ENCODE measurements at places on chromosomes 7 and 10.

DNA sequence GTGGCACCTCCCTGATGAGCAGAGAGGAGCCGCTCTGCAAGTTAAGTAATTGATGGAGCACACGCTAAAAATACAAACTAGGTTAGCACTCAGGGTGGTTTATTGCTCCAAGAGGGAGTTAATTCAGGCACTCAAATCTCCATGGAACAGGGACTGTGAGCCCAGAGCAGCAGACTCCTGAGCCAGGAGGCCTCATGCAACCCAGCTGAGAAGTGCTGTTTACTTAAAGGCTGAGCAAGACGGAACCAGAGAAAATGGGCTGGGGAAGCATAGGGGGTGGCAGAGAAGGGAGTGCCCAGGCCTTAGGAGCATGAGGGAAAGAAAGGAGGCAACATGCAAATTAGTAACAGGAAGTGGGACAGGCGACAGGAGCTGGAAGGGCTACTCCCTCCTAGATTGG is 174.1 kb downstream of the KCNMA1 start:
- DNase-seq: no peak

DNA sequence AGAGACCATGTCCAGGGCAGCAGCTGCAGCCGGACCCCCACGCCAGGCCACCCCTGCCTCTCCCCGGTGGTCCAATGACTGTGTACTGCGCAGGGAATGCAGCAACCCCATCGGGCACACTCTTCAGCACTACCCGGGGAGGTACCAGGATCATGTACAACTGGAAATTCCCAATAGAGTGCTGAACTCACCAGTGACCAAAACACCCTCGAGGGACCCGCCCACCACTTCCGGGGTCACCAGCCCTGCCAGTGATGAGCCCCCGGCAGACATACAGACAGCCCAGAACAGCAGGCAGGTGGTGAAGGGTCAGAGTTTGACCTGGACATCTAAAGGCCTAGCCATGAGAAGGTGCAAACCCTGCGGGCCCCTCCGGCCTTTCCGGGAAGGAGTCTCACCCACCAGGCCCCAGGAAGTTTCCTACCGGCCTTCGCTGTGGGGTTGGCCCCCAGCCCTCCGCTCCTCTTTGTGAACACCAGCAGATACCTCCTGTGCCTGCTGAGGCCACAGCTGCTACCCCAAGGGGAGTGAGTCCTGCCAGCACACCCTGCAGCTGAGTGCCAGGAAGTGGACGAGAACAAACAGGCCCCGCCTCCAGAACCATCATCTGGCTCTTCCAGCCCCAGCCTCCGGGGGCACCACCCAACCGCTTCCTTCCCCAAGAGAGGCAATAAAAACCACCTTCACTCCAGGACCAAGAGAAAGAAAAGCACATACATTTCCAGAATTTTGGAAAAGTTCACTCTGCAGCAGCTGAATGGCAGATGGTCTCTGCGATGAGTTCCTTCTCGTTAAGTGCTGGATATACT is 5.0 kb upstream of the ANKRD61 start:
- DNase-seq: no peak

DNA sequence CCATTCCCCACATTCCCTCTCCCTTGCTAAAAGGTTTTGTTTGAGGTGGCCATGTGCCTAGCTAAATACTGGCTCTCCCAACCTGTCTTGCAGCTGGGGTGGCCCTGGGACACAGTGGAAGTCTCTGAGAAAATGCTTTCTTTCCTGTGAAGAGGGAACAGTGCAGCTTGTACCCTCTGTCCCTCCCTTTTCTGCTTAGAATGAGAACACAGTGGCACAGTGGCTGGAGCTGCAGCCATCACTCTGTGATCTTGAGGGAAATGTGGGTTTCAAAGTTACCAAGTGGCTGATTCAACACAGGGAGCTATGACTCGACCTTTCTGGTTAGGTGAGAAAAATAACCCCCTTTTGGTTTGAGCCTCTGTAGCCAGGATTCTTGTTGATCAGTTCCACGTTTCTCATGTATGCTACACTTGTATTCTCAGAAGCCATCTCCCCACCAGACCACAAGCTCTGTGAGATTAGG is 62.7 kb upstream of the CARD11 start:
- DNase-seq: no peak

- DNase-seq: no peak
Measured at GRCh38 chr10:89384474-89385340, 6.9 kb downstream of the IFIT1B start.

GRCh38 chr7:102050864-102051460 is 233.5 kb downstream of the CUX1 start:
- no peak for DNase-seq

GRCh38 chr10:84204122-84204521 is 9.8 kb downstream of the CDHR1 start:
- no peak for DNase-seq

GRCh38 chr10:21195252-21195651 is 298.1 kb upstream of the NEBL start:
- peak; percentile 25 for DNase-seq

GRCh38 chr10:119007211-119007574 is 22.3 kb upstream of the NANOS1 start:
- DNase-seq: no peak

DNA sequence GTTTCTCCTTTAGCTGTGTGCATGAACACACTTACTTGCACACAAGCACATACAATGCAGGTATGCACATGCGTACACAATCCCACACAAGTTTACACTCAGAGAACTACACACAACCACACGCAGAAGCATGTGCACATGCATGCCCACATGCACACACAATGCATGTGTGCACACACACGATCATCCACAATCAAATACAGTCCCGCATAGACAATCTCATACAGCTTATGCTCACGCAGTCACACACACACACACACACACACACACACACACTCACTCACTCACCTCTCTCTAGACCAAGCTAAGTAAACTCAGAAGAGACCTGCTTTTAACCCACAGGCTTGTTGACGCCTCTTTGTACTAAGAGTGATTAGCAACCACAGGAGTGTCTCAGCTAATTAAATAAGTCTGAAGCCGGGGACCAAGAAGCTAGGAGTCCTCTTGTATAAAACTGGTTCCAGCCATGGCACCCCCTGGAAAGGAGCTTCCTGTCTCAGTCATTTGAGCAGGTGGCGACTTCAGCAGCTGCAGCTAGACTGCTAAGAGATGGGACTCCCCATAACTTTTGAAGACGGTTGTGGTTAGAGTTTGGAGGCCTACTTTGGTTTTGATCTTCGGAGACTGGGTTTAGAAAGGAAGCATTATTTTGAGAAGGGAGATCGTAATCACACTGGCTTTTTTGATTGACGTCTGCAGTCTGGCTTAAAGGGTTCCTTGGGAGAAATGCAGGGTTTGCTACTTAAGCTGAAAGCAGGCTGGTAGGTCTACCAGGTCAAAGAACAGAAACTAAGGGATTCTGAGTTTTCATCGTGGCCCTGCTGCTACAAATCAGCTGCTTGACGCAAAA is 82.3 kb upstream of the ADRB1 start:
- no peak for DNase-seq

DNA sequence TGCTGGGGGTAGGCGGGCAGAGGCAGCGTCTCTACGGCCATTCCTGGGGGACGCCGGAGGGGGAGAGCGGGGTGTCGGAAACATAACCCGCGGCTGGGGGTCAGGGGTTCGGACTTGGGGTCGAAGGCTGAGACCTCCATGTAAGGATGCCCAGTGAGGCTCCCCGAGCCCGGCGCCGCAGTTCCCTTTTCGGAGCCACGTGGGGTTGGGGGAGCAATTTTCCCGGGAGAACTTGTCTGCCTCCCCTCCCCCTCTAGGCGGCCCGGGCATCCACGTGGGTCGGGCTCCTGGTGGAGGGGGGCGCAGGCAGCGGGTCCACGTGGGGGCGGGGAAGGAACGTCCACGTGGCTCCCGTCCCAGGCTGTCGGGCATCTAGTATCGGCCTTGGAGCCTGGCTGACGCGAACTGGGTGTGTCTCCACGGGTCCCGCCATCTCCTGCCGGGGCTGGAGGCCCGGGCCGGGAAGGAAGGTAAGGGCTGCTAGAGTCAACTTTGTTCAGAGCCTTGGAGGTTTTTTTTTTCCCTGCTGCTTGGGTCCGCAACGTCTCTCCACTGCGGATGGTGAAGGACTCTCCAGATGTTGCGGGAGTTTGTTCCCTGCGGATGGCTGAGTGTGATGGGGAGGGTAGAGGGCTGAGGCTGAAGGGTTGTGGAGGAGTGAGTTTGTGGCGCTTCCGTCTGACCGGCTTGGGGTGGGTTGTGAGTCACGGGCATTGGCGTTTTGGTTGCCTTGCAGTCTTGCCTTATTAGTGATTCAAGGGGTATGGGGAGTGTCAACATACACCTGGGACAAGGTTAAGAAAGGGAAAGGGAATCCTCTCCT is 744 bp downstream of the PPRC1 start:
- DNase-seq: no peak

GRCh38 chr10:75688506-75689300 is 257.3 kb downstream of the LRMDA start:
- DNase-seq: no peak

DNA sequence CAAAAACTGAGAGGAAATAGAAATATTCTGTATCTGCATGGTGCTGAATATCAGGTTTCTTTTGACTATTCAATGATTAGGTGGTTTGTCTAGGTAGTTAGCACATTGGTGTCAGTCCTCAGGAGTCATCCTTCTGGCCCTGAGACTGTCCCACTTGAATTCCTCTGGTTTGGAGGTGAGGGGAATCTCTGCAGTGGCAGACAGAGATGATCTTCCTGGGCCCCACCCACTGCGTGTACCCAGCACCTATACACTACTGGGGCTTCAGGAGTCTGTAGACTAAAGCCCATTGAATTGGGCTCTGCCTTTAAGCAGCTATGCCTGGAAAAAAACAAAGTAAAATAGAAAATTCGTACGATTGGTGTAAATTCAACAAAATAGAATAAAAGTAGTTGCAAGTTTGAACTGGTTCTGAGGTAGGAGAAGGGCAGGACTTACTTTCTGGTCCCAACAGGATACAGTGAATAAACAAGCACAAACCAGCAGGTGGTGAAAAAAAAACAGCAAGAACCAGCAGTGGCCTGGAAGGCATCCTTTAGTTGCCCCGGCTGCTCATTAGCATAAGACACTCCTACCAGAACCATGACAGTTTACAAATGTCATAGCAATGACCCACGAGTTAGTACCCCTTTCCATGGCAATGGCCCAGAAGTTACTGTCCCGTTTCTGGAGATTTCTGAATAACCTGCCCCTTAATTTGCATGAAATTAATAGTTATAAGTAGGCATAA is 1.7 kb downstream of the LIPM start:
- DNase-seq: no peak

DNA sequence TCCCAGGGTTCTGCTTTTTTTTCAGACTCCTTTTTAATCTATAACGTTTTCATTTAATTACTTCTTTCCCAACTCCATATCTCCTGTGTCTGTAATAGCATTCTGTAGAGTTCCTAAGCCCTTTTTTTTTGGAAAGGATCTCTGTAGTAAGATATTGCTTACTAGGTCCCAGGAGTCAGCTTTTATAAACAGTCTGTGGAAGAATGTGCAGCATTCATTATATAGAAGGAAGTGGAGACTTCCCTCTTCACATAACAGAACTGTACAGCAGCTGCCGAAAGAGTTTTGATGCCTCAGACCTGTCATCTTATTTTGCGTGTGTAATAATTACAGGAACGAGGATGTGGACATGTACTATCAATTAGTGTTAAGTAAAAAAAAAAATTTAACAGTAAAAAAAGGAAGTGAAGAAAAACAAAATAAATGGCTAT is 7.4 kb upstream of the STEAP4 start:
- no peak for DNase-seq

DNA sequence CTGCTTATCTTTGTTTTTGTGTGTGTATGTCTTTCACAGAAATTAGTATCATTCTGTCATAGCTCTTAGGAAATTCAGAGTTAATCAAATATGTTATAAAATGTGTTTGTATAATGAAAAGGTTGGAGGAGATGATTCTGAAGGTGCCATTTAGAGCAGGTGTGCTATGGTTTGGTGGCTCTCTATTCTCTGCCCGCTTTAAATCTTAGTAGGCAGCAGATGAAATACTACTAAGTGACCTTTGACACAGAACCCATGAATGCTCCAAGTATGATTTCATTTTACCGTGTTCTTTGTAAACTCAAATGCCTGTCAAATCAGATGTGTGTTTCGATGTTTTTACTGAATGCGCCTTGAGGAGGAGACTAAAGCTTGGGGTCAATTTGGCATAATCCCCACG is 24.5 kb downstream of the ZEB1 start:
- DNase-seq: no peak

DNA sequence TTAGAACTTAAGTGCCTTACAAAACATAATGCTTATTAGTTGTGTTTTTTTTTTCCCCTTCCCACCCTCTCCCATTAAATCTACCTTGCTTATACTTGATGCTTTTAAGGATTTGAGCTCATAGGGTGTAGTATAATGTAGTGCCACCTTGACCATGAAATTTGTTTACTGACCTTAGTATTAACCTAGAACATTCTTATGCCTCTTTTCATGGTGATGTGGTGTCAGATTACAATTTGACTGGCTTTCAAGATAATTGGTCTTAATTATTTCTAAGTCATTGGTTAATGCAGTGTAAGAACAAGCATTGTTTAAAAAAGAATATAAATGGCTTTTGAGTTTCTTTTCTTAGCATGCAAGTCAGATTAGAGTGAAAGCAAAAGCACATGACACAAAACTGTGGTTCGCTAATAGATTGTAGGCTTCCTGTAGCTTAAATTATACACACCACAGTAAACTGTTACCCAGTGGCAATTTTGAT is 61.8 kb downstream of the ADD3 start:
- DNase-seq: no peak

- no peak for DNase-seq
Measured at GRCh38 chr10:132449051-132449810, 52.2 kb downstream of the PWWP2B start.

- DNase-seq: no peak
Measured at GRCh38 chr7:79464051-79464450, 10.6 kb upstream of the MAGI2 start.

GRCh38 chr10:51707821-51708424 is 8.5 kb upstream of the CSTF2T start:
- DNase-seq: no peak

GRCh38 chr7:26642416-26642815 is 222.0 kb downstream of the SKAP2 start:
- DNase-seq: no peak

DNA sequence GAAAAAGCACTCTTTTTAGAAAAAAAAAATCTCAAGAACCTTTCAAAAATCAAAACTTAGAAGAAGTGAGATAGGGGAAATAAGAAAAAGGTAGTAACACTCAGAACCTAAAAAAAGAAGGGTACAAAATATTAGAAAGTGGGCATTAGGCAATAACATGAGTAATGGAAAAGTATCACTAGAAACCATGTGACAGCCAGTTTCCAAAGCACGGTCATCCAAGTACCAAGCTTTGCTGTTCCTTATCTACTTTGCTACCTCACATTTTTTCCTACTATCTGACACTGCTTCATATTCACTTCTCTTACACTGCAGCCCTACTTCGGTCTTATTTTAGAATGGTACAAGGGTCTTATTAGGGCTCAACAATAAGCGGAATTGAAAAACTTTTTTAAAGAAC is 30.3 kb downstream of the IMMP2L start:
- DNase-seq: no peak

- DNase-seq: no peak
Measured at GRCh38 chr10:96949039-96949683, 117.1 kb downstream of the LCOR start.

- no peak for DNase-seq
Measured at GRCh38 chr7:45573661-45574415, at the start of gene ADCY1. Gene ADCY1, plus strand, starts transcription at chr7:45574368. Its CDS starts 176 bp downstream, at chr7:45574544.
